ENCODE measurements at places on chromosomes 3 and 15.

DNA sequence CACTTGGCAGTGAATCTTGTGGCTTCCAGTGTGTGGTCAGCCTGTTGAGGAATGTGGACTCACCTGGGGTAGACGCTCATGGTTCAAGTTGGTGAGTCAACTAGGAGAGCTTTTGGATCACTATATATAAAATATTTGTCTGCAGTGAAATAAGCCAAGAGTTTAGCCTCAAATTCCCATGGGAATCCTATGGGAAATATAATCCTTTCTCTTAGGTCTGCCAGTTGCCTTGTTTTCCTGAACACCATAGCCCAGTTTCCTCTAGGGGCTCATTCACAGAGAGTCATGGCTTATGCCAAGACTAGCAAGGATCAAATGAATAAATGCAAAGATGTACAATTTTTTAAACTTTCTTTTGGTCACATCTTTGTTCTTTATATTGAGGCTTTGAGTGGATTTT is 100.1 kb upstream of the NPHP3 start:
- DNase-seq, result no peak

DNA sequence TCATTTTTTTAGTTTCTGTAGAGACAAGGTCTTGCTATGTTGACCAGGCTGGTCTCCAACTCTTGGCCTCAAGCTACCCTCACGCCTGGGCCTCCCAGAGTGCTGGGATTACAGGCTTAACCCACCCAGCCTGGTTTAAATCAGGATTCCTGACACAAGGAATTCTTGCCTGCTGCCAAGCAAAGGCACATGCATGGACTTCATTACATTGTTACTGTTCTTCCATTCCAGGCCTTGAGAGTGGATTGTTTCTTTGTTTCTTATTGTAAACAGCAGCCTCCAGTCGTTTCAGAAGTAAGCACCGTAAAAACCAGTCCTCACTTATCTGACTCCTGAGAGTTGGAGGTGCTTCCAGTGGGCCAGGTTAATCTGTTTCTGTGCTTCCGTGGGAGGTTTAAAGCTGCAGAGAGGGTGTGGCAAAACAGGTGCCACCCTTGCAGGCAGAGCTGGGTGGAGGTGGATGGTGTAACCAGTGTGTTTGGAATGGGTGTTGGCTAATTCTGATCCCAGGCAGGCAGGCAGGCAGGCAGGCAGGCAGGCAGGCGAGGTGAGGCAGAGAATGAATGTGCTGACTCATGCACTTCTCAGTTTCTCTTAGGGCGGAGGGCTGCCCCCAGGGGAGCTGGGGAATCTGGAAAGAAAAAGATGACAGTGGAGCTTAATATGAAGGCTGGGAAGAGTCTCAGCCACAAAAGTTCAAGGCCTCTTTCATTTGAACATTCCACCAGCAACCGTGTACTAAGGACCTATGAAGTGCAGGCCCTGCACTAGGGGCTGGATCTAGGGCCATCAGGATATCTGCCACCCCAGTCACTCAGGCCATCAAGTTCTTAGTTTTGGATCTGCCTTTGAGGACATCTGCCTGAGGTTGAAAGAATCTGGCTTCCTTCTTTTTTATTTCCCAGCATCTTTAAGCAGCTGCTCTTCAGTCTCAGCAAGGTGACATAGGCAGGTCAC is 37.0 kb upstream of the CDCP1 start:
- peak; percentile 40 for DNase-seq

DNA sequence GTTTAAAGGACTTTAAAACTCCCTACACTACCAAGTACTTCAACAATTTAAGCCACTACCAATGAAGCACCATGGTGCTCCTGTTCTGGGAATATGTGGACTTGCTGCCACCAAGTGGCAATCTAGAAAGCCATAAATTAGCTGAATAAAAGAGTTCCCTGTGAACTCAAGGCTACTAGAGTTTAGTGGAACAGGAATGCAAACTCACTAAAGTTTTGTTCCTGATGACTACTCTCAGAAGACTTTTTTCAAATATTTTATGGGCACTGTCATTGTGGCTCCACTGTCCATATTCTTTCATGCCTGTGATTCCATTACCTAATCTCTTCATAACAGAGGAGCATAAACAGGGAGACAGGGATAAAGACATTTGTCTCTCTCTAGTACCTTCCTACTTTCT is 63.9 kb downstream of the TMCC1 start:
- DNase-seq, result no peak

- no peak for DNase-seq
Measured at GRCh38 chr3:184333190-184333589, 4.2 kb upstream of the FAM131A start.

DNA sequence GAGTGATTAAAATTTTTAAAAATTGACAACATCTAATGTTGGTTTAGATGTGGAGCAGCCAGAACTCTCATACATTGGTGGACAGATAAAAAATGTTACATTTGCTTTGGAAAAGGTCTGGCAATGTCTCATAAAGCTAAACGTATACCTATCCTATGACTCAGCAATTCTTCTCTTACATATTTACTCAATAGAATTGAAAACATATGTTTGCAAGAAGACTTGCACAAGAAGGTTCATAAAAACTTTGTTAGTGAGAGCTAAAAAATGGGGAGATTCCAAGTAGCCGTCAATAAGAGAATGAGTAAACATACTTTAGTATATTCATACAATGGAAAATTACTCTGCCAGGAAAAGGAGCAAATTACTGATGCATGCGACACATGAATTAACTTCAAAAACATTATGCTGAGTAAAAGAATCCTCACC is 30.0 kb downstream of the MASP1 start:
- no peak for DNase-seq

GRCh38 chr3:154778057-154778456 is 302.1 kb upstream of the MME start:
- no peak for DNase-seq

DNA sequence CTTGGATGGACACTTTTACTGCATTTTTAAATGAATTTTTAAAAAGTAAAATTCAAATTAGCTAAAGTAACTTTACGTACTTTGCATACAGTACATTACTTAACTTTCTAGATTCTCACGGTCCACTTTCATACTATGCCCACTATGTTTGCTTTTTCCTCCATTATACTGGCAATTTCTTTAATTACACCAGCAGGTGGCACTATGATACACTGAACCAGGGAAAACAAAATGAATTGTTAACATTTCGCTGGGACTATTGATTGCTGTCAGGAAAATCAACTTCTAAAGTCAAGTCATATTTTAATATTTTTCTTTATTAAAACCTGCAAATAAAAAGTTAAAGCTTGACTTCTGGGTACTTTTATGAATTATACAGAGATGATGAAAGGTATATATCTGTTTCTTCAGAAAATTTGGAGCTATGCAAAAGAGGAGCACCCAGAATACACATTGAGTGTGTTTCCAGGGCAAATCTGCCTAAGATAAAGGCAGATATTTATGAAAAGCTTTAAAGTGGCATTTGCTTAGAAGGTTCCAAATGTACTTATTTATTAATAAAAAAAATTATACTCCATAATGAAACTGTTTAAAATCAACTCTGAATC is 21.8 kb upstream of the POU1F1 start:
- no peak for DNase-seq

- DNase-seq, result no peak
Measured at GRCh38 chr3:127779747-127780146, 42.6 kb downstream of the MGLL start.

DNA sequence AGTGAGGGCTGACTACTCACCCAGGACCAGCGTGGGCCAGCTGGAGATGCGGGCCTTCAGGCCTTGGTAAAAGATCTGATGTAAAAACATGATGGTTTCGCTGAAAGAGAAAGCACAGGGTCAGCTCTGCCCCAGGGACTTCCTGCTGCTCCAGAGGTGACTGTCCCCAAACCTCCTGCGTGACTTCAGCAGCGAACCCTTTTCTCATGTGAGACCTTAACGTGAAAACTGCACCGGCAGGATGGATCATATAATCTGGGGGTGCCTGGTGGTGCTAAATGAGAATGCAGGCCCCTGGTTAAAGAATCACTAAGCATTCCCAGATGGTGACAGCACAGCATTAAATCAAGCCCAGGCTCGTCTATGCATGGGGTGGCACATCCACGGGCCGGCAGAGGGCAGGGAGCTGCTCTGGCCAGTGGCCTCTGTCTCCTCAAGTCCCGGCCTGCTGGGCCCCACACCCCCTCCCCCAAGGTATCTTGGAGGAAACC is 55.4 kb downstream of the RASGRF1 start:
- DNase-seq, result no peak

DNA sequence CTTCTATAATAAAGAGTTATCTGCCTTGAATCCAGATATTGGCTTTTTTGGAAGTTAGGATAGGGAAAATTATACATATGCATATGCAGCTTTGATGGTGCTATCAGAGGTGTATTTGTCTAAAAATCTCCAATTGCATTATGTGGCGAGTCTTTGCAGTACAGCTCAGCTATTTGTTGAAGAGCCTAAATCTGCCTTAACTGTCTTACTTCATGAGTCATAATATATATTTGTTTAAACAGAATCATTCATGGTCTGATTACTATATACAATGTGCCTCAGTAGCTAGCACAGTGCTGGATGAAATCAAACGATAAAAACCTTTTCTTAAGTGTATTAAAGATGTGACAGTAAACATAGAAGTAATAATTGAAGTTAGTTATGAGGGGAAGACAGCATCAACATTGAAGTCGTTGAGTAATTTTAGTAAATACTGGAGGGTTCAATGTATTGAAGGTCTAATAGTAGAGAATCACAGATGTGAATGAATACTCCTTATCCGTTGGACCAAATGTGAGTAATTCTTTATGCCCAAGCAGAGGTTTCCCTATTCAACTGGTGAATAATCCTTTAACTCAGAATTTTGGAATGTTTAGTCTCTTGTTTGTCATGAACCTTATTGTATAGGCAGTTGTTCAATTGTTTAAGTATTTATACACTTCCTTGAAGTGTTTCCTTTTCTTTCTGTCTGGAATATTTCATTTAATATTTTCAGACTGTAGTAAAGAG is 74.8 kb upstream of the NAALADL2 start:
- DNase-seq, result no peak

- DNase-seq, result no peak
Measured at GRCh38 chr3:116914004-116914403, 204.4 kb downstream of the TUSC7 start.

GRCh38 chr3:99627062-99627826 is 11.2 kb upstream of the COL8A1 start:
- no peak for DNase-seq

GRCh38 chr3:106004826-106005225 is 136.0 kb upstream of the CBLB start:
- DNase-seq, result no peak

GRCh38 chr15:91113030-91113429 is 13.0 kb downstream of the SV2B start:
- DNase-seq, result no peak

Data from ovary (tissue), 10 donors.